ENCODE measurements at places on chromosomes 3 and 15.

GRCh38 chr3:133901083-133901482 is 5.4 kb upstream of the RAB6B start:
- no peak for DNase-seq

DNA sequence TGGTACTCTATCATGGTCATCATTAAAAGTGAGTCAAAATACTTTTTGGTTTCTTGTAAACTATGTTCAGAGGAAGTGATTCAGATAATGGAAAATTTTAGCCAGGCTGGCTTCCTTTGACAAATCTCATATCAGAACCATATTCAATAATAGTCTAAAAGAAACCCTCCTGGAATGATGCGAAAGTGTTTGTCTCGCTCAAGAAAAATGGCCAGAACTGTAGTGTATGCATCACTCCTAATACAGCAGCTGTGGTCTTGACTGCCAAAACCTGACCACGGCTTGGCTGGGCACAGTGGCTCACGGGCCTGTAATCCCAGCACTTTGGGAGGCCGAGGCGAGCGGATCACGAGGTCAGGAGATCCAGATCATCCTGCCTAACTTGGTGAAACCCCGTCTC is 35.6 kb upstream of the KCNMB2 start:
- no peak for DNase-seq

- DNase-seq: no peak
These were observed 156.5 kb upstream of the SLC2A2 start for GRCh38 chr3:171183042-171183441.

- DNase-seq: no peak
These were observed 2.4 kb downstream of the CYP11A1 start for GRCh38 chr15:74364936-74365597.

- no peak for DNase-seq
These were observed 269.0 kb downstream of the ABHD5 start for GRCh38 chr3:43959498-43960447.

DNA sequence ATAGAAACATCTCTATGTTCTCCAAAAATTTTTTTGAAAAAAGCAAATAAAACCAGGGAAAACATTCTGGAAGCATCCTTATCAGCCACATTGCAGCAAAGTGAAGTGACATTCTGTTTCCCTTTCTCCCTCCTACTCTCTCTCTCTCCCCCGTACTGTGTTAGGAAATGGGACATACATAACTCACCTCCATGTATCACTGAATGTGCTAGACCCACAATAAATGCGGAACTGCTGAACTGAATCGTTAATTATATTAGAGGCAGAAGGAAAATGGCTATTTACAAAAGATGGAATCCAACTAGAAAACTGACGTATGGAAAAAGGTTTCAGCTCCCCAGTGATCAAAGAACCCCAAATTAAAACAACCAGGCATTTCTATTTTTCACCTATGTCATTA is 129.8 kb downstream of the MINAR1 start:
- no peak for DNase-seq

DNA sequence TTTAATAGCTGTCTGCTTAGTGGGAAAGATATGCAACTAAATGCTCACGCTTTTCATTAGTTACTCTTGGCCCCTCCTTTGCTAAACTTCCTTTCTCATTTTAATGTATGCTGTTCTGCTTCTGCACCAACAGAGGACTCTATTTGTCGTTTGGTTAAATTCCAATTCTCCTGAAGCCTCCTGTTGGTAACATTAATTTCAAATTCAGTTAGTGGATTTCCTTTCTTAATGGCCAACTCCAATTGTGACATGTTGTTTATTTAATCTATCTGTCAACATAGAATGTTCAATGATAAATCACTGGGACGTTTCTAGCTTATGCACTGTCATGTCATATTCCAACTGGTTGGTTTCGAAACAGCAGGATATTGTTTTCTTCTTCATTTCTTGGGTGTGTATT is 467.4 kb upstream of the BCHE start:
- DNase-seq: no peak

Data from activated T-helper 9 cell treated with anti-CD3 and anti-CD28 coated beads, Interleukin-2, amount 50 U/mL, for 16 hours (primary cell).